ENCODE measurements at places on chromosomes 12 and 14. TPM values are rescaled to one million over a fixed set of nuclear protein-coding genes. Genes with fewer than 3 reads are reported as not detected.

DNA sequence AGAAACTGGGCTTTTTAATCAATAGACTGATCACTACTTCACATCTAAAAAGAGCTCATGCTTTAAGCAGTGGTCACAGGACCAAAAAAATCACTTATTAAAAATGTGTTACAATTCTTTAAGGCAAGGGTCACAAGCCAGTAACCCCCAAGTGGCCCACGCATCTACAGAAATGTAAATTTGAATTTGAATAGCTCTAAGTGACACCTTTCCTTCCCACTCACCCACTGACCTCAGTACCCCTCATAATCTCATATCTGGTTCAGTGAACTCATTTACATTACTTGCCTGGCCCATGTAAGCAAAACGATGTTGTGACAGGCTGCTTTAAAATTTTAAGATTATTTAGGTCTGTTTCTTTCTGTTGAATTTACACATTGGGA, 27.4 kb downstream of the NELL2 start:
- DNase-seq = no peak

- no peak for DNase-seq
Observed at GRCh38 chr12:50765095-50765911, 1.4 kb downstream of the ATF1 start.

DNA sequence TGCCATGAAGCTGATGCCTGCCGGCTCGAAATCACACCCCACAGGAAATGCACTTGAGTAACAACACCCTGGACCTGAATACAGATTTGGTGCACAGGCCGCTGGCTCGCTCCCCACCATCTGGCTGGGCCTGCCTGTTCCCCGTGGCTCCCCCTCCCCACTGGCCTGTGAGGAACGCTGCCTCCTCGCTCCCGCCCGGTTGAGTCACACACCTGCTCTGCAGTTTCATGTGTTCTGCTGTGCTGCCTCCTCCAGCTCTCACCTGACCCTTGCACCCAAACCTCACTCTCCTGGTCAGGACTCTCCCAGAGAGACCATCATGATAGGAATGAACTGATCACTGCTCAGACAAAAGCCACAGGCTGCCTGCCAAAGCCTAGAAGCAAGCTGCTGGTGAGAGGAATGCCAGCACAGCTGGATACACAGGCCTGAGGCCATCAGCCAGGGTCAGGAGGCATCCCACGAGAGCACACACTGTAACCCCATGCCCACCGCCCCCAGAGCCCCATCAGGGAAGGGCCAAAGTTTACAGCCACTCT, 3.8 kb upstream of the SIVA1 start:
- DNase-seq = no peak

GRCh38 chr12:51242120-51242519, 3.5 kb downstream of the DAZAP2 start:
- DNase-seq = no peak

DNA sequence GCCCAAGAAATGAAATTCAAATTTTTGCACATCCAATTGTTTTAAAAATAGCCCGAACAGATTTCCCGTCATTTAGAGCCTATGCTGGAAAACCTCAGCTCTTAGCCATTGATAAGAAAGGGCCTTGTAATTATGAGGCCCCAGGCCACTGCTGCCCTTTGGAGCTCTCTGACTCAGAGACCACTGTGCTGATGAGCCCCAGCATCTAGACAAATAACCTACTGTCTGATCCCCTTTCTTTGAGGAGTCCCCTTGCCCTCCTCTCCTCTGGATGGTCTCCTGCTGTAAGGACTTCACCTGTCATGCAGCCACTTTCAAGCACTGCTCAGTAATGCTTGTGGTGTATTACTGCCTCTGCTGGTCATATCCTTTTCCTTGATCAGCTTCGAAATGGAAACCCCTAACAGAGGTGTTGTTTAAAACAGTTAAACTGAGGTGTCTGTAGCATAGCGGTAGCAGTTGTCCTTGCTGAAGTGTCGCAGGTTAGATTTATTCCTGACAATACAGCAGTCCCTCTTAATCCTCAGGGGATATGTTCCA, 159.9 kb upstream of the SRRM4 start:
- no peak for DNase-seq

DNA sequence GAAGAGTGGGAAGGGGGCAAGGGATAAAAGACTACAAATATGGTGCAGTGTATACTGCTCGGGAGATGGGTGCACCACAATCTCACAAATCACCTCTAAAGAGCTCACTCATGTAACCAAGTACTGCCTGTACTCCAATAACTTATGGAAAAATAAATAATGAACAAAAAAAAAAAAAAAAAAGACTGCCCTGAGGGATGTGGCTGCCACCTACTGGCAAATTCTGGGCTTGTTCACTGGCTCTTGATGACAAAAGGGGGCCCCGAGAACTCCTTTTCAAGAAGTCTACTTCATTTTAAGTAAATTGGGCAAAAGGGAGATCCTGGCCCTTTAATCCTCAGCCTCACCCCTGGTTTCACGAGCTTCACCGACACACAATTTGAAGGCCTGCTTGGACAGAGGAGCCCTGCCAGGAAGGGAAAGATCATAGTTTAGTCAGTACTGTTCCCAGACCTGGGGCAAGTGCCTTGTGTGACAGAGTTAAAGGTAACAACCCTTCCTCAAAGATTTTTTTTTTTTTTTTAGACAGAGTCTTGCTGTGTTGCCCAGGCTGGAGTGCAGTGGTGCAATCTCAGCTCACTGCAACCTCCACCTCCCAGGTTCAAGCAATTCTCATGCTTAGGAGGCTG, 26.1 kb upstream of the STAC3 start:
- DNase-seq = no peak

DNA sequence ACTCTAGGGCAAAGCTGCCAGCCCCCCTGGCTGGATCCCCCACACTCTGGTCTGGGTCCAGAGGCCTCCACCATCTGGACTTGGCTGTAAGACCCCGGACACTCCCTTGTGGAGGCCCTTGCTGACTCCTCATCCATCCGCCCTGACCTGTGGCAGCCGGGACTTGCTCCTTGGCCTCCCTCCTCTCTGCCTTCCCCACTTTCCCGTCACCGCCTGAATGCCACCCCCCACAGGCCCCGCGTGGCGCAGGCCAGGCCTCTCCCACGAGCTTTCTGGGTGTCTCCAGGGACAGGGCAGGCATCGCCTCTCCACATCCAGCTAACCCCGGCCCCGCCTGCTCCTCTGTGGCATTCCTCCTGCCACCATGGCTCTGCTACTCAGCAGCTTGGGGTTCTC, 14.1 kb downstream of the JAG2 start:
- DNase-seq = no peak

GRCh38 chr12:92828565-92828964, 100.5 kb downstream of the EEA1 start:
- no peak for DNase-seq

Gene SLC6A15
- 0.58 TPM for total RNA-seq

Gene CDKN3
- 4.1 TPM for total RNA-seq

Gene BDKRB2
- total RNA-seq = 50.4 TPM

Gene CLMN
- 41.8 TPM for total RNA-seq

Gene M6PR
- total RNA-seq = 101 TPM

Gene KRT73
- not detected for total RNA-seq

Measured in sciatic nerve (tissue), 2 donors.